ENCODE measurements at places on chromosomes 3 and 15.

DNA sequence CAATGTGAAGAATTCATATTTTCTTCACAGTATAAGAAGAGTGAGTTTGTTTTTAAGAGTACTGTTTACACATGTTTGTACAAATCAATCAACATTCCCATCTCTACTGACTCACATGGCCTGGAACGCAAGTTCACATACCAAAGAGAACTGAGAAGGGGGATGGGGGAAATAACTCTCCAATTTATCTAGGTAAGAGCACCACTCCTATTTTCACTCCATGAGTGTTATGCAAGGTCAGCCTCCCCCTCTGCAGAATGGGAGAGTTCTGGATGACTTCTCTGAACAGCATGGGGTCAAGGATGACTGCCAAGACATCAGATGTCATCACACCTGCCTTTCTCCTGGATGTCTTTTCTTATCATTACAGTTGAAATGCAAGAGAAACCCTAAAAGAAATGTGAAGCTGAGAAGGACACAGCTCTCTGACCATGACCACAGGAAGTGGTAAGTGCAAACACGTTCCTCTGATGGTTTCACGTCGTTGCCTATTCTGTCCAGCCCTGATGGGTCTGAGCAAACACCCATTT, 95.2 kb downstream of the SEMA6D start:
- no peak for DNase-seq
- no peaks in the 10 kb centered on the region for H3K36me3 ChIP-seq
- no peaks in the 10 kb centered on the region for H3K27me3 ChIP-seq
- no peak overlapping the region for H3K4me3 ChIP-seq
- H3K4me1 ChIP-seq, result no peaks in the 10 kb centered on the region
- H3K27ac ChIP-seq, result no peak overlapping the region

DNA sequence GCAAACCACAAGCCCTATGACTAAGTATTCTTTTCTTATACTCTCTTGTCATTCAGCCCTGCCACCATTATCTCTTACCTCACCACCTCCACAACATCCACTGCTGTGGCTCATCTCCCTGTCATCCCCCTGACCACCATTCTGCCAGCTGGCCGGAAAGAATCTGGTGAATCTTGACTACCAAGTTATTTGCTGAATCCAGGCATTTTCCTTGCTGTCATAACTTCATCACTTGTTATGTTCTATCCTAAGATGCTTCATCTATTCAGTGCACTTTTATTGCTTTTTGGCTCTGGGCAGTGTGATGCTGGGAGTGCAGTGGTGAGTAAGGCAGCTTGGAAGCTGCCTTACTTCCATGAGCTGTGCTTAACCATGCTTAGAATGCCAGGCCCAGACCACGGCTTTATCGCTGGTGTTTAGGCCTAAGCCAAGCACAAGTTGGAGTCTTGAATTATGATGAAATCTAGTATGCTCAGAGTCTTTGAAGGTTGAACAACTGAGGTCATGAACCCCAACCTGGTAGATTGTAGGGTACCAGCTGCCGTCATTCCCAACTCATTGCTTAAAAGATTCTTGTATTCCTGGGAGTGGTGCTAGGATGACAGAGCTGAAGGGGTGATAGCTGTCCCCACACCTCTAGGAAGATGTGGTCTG, 27.0 kb upstream of the APH1B start:
- H3K36me3 ChIP-seq, result peaks cover 37% of the 10 kb centered on the region
- DNase-seq, result no peak
- H3K27ac ChIP-seq, result no peak overlapping the region
- H3K27me3 ChIP-seq, result no peaks in the 10 kb centered on the region

- H3K4me1 ChIP-seq, result peaks cover 13% of the 10 kb centered on the region
- H3K36me3 ChIP-seq, result no peaks in the 10 kb centered on the region
- no peak overlapping the region for H3K4me3 ChIP-seq
- no peaks in the 10 kb centered on the region for H3K27me3 ChIP-seq
- H3K27ac ChIP-seq, result peak overlapping the region; percentile 17
- no peak for DNase-seq
Observed at GRCh38 chr3:13427662-13428603, 7.8 kb upstream of the NUP210 start.

DNA sequence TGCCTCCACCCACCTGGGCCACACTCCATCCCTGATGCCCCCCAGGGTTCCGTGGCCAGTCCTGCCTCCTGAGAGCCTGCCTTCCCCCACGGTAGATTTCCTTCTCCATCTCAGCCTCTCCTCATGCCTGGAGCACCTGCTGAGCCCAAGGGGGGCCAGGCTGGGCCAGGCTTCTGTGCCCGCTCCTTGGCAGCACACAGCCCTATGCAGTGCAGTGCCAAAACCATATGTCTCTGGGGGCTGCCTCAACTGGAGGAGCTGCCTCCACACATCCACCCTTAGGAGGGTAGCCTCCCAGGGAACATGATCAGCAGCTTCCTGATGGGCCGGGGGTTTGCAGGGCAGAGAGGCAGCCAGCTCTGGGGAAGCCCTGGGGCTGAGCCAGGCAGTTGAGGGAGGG, 24.6 kb upstream of the GATA2 start:
- H3K36me3 ChIP-seq, result no peaks in the 10 kb centered on the region
- no peaks in the 10 kb centered on the region for H3K4me1 ChIP-seq
- H3K27me3 ChIP-seq, result no peaks in the 10 kb centered on the region
- H3K4me3 ChIP-seq, result no peak overlapping the region

- no peaks in the 10 kb centered on the region for H3K27me3 ChIP-seq
- DNase-seq, result no peak
- H3K4me1 ChIP-seq, result no peaks in the 10 kb centered on the region
- no peak overlapping the region for H3K27ac ChIP-seq
Observed at GRCh38 chr15:89767411-89767915, 8.7 kb upstream of the MESP2 start.

GRCh38 chr3:141808586-141808985, 45.4 kb downstream of the GRK7 start:
- no peaks in the 10 kb centered on the region for H3K36me3 ChIP-seq
- no peaks in the 10 kb centered on the region for H3K4me1 ChIP-seq

DNA sequence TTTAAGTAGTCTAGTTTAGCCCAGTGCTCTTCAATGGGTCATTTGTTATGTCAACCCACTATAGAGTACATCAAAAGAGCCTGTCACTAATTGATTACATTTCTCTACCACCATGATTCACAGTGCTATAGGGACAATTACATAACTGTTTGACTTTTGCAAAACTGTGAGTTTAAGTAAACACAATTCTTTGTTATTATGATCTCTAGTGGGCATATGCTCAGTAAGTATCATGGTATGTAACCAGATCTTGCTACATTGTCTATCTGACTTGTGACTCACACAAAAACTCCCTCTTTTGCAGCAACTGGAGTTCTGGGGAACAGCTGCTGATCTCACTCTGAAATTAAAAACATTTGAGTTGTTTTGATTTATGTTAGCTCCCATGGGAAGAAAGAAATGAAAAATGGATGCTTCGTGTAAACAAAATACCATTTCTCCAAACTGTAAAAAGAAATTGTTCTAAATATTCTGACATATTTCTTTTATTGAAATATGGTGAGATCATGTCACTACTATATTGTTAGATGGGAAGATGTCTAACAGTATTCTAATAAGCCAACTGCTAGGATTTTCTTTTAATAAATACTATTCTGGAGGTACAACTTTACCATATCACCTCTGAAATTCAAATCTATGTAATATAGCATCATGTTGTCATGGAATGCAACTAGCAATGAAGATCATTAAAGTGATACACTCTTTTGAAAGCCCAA, 470.4 kb downstream of the ROBO1 start:
- no peak for DNase-seq
- no peak overlapping the region for H3K27ac ChIP-seq
- no peaks in the 10 kb centered on the region for H3K36me3 ChIP-seq
- H3K27me3 ChIP-seq, result no peaks in the 10 kb centered on the region
- H3K4me1 ChIP-seq, result no peaks in the 10 kb centered on the region

GRCh38 chr3:27141668-27142067, 227.5 kb downstream of the NEK10 start:
- peaks cover 2% of the 10 kb centered on the region for H3K27me3 ChIP-seq
- DNase-seq, result no peak
- H3K27ac ChIP-seq, result no peak overlapping the region
- no peaks in the 10 kb centered on the region for H3K36me3 ChIP-seq

GRCh38 chr3:62281726-62282125, 91.6 kb downstream of the FEZF2 start:
- no peak overlapping the region for H3K4me3 ChIP-seq
- no peak overlapping the region for H3K27ac ChIP-seq
- no peak for DNase-seq
- no peaks in the 10 kb centered on the region for H3K4me1 ChIP-seq

- H3K27me3 ChIP-seq, result no peaks in the 10 kb centered on the region
- no peak overlapping the region for H3K4me3 ChIP-seq
- DNase-seq, result no peak
- H3K36me3 ChIP-seq, result no peaks in the 10 kb centered on the region
Observed at GRCh38 chr15:38065721-38066345, 131.4 kb downstream of the TMCO5A start.

DNA sequence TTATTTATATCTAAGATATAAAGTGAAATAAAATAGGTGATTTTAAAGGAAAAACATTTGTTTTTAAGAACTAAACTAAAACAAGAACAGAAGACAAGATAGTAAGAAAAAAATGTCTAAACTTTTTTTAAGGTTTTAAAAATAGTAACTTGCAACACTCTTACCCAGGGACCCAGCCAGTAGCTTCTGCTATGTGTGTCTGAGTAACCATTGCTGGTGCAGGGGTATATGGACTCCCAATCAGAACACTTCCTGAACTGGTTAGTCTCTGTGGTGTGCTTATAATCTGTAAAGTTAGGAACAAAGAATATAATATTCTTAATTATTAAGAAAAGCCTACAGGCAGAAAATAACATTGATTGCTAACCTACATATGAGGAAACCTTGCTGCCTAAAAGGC, 118.4 kb downstream of the ATP1B3 start:
- DNase-seq, result no peak
- peaks cover 73% of the 10 kb centered on the region for H3K36me3 ChIP-seq
- no peak overlapping the region for H3K4me3 ChIP-seq
- H3K27me3 ChIP-seq, result no peaks in the 10 kb centered on the region

GRCh38 chr3:46705022-46705530, 3.9 kb downstream of the TMIE start:
- no peak overlapping the region for H3K4me3 ChIP-seq
- H3K27me3 ChIP-seq, result no peaks in the 10 kb centered on the region
- DNase-seq, result peak; percentile 73
- no peaks in the 10 kb centered on the region for H3K36me3 ChIP-seq
- H3K4me1 ChIP-seq, result no peaks in the 10 kb centered on the region
- H3K27ac ChIP-seq, result no peak overlapping the region

- no peaks in the 10 kb centered on the region for H3K36me3 ChIP-seq
- DNase-seq, result no peak
- H3K27ac ChIP-seq, result no peak overlapping the region
Observed at GRCh38 chr15:41945731-41946130, 26.6 kb downstream of the EHD4 start.

- H3K27me3 ChIP-seq, result no peaks in the 10 kb centered on the region
- no peak overlapping the region for H3K4me3 ChIP-seq
- H3K4me1 ChIP-seq, result peaks cover 24% of the 10 kb centered on the region
- DNase-seq, result peak; percentile 60
- H3K27ac ChIP-seq, result no peak overlapping the region
Observed at GRCh38 chr3:67362686-67363085, 291.7 kb downstream of the SUCLG2 start.
